Smooth muscle cell of the brain vasculature (primary cell): ENCODE measurements at places on chromosomes 11 and 22.

DNA sequence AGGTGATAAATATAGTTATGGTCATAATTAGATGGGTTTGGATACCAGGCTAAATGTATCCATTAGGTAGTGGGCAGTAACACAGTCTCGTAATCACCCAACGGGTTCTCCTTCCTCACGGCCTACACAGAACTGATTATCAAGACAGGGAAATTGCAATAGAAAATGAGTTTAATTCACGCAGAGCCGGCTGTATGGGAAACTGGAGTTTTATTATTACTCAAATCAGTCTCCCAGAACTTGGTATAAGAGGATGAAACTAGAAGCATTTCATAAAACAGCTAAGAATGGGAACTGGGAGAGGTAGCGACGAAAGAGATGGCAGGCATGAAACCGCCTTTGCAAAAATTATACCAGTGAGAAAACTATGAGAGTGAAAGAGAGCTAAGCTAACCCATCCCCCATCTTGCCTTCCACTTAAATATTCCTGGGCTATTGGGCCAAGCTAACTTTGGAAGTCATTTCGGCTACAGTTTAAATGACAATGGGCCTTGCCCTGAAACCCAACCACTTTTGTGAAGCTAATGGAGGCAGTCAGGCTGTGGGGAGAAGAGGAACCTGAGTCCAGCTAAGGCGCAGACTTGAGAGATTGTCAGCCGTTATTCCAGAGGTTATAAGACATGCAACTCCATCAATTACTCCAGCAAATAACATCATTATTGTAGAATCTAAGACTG lies 29.6 kb downstream of the CTSC start:
- DNase-seq = no peak

DNA sequence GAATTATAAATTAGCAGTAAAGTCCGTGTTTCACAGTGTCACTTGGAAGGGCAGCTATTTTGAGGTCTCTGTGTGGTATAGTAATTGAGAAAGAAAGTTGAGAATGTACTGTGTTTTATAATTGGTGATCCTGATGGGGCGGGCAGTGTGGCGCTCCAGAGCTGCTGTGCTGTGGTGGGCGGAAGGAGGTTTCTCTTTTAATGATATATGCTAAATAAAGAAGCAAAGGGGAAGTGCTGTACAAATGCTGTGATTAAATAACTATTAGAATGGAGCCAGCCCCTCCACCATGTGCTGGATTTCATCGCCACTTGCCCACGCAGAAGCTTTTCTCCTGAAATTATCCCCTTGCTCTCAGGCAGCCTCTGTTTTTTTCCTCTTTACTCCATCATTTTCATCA lies 24.6 kb downstream of the ATXN10 start:
- no peak for DNase-seq

- DNase-seq = no peak
Measured at GRCh38 chr11:125123947-125124617, 12.7 kb upstream of the TMEM218 start.

GRCh38 chr11:16080688-16081381 lies 275.5 kb downstream of the SOX6 start:
- no peak for DNase-seq

DNA sequence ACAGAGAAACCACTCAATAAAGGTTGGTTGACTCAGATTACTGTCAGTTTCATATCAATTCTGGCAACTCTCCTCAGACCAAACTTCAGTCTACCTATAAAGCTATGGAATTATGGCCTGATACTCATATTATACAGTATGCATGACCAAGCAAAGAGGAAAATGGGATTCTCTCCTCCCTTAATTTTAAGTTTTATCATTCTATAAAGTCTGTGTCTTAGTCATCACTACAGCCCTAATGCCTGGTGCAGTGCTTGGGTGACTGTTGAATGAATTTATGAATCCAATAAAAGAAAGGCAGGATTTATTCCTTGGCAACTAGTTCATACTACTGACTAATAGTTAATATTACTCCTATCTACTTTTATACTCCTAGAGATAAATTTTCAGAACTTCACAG lies 37.6 kb upstream of the GRAMD1B start:
- DNase-seq = no peak

GRCh38 chr22:45528046-45528445 lies 25.4 kb downstream of the FBLN1 start:
- no peak for DNase-seq

- no peak for DNase-seq
Measured at GRCh38 chr11:118910309-118911112, 15.2 kb downstream of the BCL9L start.

- DNase-seq = no peak
Measured at GRCh38 chr11:1777737-1778136, 14.0 kb upstream of the CTSD start.

DNA sequence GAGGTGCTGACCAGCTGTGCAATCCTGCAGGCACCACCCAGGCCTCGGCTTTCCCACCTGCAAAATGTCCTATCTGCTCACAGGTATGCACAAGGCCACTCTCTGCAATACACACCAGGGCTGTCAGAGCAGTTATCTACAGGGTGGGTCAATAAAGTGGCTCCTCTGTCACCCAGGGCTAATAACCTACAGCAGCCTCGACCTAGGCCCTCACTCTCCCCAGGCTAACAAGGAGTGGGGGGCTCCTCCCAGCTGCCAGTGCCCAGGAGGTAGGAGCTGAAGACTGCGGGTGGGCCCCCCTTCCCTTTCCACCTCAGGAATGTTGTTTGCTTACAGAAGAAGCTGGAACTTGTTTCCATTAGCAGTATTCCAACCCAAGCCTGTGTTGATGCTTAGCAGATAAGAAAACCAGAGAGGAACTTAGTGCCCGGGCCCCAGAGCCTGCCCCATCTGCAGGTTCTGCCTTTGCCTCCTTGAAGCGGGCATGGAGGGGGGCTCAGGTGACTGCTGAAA lies 26.8 kb downstream of the MYH9 start:
- no peak for DNase-seq

- no peak for DNase-seq
Measured at GRCh38 chr11:2306877-2307500, 5.2 kb downstream of the TSPAN32 start.

- DNase-seq = no peak
Measured at GRCh38 chr11:108966206-108966605, 301.3 kb downstream of the DDX10 start.

GRCh38 chr11:3345736-3346135 lies 33.2 kb downstream of the ZNF195 start:
- DNase-seq = no peak

GRCh38 chr11:102664001-102664752 lies 39.0 kb upstream of the MMP20 start:
- DNase-seq = no peak

- DNase-seq = no peak
Measured at GRCh38 chr22:29727131-29727523, 7.3 kb downstream of the CABP7 start.

GRCh38 chr11:78949976-78950690 lies 375.5 kb upstream of the NARS2 start:
- DNase-seq = no peak

DNA sequence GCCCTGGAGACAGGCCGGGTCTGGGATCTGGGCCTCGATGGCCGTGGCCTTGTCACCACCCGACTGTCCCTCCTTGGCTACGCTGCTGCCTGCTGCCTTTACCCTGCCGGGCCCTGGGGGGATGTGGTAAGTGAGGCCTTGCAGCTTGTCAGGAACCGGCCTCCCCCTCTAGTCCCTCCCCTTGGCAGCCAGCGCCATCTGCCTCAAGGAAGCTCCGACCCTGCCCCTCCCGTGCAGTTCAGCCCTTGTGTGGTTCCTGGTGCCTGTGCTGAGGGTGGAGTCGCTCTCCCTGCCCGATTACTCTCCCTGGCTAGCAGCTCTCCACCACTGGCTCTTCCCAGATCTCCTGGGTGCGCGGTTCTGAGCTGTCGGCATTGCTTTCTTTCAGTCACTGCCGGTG lies 33.7 kb downstream of the CTTN start:
- DNase-seq = no peak

GRCh38 chr22:44409211-44409973 lies 88.6 kb downstream of the RTL6 start:
- no peak for DNase-seq

- DNase-seq = no peak
Measured at GRCh38 chr11:126543691-126544090, 188.2 kb downstream of the ST3GAL4 start.

GRCh38 chr22:32574411-32574810 lies 99.8 kb downstream of the FBXO7 start:
- no peak for DNase-seq

DNA sequence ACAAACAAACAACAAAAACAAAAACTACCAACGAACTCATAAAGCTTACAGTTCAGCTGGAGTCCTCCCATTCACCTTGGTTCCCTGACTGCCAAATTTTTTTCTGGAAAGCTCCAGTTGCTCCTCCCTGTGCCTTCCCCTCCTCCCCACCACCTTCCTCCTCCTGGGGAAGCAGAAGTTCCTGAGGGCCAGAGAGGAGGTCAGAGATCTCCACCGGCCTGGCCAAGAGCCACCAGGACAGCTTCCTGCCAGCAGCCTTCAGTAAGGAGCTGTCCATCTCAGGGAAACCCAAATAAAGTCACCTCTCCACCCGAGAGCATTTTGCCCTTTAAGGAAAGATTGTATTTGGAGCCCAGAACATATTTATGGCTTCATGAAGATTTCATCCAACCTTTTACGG lies 20.0 kb downstream of the APLNR start:
- DNase-seq = no peak

DNA sequence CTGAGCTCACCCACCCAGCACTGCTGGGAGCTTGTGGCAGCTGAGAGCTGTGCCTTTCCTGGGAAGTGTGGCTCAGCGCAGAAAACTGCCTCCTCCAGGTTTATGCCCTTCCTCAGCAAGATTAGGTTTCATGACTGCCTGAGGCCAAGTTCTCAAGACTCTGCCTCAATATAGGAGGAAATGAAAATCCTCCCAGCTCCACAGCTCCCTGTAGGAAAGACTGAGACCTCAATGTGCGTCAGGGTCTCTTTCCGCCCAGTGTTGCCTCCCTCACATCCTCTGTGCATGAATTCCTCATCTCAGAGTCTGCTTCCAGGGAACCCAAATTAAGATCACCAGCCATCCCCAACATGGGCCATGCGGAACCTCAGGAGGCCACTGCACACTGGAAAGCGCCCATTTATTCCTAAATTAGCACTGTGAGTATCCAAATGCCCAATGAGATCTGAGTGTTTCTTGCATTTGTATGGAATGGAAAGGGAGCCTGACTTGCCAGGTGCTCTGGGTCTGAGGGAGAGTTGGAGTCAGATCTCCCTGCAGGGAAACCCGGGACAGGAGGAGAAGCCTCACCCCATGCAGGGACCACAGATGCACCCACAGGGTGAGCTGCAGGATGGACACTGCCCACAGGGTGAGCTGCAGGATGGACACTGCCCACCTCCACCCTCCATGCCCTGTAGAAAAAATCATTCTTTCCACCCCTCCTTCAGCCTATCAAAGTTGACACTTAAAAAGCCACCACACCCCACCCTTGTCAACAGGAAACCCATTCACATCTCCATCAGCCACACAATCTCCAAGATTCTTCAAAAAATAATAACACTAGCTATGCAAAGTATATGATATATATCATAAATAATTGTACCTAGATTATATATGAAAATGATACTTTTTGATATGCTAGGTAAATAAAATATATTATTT lies 97.4 kb upstream of the IGLL5 start:
- DNase-seq = no peak

- no peak for DNase-seq
Measured at GRCh38 chr11:122517403-122518379, 137.8 kb upstream of the UBASH3B start.

DNA sequence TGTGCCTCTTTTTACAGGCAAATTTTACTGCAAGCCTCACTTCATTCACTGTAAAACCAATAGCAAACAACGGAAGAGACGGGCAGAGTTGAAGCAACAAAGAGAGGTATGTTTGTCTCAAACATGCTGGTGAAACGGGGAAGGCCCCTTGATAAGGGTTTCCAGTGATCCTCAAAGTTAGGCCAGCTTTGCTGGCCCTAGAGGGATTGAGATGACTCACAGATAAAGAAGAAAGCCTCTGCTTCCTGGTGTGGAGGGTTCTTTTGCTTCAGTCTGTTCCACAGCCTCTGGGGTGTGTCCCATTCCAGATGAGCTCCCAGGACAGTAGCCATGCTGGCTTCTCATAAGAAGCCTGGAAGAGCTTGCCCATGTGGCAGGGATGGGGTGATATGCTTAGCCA lies 118.9 kb upstream of the PARVA start:
- DNase-seq = no peak

GRCh38 chr22:50272044-50272802 lies 2.0 kb upstream of the MAPK11 start:
- no peak for DNase-seq

DNA sequence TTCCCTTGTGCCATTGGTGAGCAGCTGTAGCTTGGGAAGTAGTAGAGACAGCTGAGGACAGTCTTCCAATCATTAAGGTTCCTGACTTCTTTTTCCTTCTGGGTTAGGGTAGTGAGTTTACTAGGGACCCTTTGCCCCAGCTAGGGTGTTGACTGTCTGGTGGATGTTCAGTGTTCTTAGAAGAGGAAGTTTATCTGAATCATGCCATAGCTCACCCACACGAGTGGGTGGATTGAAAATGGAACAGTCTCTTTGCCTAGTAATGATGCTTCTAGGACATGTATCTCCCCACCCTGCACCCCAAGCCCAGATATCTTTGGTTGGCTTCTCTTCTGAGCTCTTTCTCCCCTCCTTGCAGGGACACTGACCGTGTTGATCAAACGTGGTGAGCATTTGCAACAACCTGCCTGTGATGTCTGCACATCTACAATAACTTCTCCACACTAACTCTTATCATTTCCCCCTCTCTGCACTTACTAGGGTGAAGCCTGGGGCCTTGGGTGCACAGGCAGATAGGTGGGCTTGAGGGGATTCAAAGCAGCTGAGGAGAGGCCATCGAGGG lies 57.1 kb upstream of the HORMAD2 start:
- DNase-seq = no peak

- no peak for DNase-seq
Measured at GRCh38 chr22:30582788-30583545, 8.5 kb upstream of the GAL3ST1 start.

GRCh38 chr11:69433741-69434140 lies 47.7 kb upstream of the LINC01488 start:
- DNase-seq = no peak

DNA sequence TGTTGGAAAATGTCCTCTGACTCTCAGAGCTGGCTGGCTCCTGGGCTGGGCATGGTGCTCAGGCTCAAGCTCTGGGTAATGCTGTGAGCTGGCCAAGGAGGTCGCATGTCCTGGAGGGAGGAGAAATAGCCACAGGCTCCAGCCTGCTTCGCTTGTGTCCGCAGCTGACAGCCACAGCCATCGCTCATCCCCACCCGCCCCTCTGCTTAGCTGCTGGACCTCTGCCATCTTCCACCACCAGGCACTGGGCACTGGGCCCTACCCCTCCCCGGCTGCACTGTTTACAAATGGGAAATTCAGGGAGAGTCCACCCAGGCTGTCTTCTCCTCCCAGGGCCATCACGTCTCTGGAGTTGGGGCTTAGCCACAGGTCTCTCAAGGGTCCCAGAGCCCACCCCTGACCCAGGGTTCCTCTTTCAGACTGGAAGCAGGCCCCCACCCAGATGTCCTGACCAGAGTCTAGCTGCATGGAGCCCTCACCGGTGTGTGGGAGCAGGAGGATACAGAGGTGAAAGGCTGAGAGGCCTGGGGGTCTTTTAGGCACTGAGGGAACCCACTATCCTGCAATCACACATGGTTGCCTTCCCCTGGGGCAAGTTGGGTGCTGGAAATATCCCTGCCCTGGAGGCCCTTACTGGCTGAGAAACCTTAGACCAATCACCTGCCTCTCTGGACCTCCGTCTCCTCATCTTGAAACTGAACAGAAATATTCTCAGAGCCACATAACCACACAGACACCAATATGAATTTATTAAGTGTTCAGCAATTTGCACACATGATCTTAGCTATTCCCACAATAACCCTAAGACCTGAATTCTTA lies 62.7 kb downstream of the CD82 start:
- no peak for DNase-seq

GRCh38 chr11:92980312-92980711 lies 10.9 kb downstream of the MTNR1B start:
- no peak for DNase-seq
